ENCODE measurements at places on chromosomes 7 and 10.

GRCh38 chr7:30900053-30900452, 11.6 kb upstream of the AQP1 start:
- DNase-seq = no peak

GRCh38 chr10:53547364-53547763, 774.8 kb upstream of the MBL2 start:
- no peak for DNase-seq

DNA sequence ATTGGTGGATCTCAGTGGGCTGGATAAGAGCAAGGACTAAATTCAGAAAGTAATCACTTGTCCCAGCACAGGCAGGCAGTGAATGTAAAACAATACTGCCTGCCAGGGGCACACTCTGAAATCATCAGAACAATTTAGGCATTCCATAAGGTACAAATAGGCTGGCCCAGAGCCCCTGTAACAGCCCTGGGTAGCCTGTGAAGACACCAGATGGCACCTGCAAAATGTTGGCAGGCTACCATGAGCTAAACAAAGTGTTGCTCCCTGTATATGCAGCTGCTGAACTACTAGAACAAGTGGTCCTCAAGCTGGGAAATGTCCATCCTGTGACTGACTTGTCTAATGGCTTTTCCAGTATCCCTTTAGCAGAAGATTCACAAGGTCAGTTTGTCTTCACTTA, 3.0 kb upstream of the PRSS37 start:
- DNase-seq = no peak

- DNase-seq = no peak
These were observed 143.7 kb downstream of the CUX1 start for GRCh38 chr7:101960985-101961708.

DNA sequence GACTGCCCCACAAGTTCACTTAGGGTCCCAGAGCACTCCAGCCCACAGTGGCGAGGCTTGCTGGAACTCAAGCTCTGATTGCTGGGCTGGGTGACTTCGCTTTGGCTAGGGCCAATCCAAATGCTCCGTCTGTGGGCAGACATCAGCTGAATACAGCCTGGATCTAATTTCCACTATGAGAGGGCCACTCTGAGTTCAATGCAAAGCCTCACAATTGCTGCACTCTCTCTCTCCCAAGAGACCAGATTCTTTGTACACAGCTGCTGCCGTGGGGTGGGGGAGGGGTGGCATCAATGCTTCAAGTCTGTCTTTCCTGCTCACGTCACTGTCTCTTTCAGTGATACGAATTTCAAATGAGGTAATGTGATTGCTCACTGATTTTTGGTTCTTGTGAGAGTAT, 47.3 kb upstream of the BPGM start:
- DNase-seq = no peak

DNA sequence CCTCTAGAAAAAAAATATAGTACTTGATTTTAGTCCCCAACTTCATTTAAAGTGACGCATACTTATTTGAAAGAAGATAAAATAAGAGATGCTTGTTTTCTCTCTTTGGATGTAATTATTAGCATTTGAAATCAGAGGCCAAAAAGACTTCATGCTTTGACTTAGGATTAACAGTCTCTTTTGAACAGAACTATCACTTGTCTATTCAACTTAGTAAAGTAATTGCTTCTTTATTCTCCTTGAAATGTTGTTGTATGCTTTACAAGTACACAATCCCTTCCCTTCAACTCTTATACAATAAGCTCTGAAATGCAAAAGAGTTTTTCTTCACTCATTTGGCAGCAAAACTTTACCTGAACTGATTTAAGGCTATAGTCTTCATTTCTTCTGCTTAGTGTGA, 80.8 kb downstream of the HIBADH start:
- no peak for DNase-seq

DNA sequence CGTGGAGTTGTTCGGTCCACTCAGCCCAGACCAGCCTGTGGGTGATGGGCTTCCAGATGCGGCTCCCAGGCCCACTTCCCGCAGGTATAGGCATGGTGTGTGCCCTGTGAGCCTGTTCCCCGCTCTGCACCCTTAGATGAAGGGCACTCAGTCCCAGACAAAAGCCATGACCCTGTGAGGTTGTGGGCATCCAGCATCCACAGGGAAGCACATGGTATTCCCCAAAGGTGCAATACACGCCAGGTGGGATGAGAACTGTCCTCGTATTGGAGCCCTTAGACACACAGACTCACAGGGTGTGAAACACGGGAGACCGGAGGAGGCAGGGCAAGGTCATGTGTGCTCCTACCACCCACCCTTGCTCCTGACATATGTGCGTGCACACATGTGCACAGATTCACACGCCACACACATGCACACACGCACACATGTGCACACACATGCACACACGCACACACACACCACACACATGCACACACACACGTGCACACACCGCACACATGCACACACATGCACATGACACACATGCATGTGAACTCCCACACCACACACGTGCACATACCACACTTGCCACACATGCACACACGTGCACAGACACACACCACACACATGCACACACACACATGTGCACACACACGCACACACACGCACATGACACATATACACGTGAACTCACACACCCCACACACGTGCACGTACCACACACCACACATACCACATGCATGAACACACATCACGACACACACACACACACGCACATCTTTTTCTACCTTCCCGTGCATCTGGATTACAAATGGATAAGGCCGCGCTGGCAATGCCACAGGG, 319.4 kb downstream of the WDR37 start:
- DNase-seq = no peak

DNA sequence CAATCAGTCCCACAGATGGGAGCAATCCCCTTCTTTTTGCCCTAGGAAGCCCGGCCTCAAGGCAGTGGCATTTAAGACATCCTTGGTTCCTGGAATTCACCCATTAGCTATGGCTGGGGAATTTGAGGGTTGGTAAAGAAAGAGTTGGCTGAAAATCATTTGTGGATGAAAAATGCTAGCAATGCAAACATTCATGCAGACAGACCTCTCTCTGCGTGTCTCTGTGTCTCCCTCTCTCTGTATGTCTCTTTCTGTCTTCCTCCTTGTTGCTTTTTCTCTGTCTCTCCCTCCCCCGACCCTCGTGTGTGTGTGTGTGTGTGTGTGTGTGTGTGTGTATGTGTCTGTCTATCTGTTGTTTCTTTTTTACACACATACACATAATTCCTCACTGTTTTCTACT, 19.4 kb downstream of the LDB3 start:
- DNase-seq = no peak

Measured in epithelial cell of esophagus (primary cell).